ENCODE measurements at places on chromosomes 5 and 9.
A peak's percentile ranks its signal among the peaks of the same experiment; 100 is the strongest.

DNA sequence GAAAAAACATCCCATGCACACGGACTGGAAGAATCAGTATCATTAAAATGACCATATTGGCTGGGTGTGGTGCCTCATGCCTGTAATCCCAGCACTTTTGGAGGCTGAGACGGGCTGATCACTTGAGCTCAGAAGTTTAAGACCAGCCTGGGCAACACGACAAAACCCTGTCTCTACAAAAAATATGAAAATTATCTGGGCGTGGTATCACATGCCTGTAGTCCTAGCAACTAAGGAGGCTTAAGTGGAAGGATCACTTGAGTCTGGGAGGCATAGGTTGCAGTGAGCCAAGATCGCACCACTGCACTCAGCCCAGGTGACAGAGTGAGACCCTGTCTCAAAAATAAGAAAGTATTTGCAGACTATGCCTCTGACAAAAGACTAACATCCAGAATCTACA lies 68.4 kb downstream of the TTC39B start:
- DNase-seq = no peak

DNA sequence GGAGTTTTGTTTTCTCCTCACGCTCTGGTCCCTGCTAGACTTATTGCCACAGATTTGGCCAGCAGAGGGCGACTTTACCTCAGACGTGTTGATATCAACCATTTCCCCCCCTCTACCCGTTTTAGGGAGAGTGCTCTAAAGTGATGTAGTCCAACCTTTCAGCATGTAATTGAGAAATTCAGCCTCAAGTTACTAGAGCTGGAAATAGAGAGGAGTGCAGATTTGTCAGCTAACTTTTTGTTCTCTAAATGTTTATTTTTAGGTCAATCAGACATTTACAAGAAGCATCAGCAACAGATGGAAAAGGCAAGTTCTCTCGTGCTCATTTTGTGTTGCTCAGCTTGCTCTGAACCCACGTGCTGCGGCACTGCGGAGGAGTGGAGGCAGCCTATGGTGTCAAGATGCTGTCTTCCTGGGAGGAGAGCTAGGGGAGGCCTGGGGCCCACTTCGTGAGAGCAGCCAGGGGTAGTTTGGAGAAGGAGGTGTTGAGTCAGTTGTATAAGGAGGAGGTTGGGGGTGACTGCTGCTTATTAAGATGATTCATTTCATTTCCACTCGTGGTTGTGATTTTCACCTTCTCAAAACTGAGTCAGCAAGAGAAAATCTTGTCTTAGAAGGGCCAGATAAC lies 53.6 kb downstream of the GPR107 start:
- DNase-seq = peak; percentile 90

DNA sequence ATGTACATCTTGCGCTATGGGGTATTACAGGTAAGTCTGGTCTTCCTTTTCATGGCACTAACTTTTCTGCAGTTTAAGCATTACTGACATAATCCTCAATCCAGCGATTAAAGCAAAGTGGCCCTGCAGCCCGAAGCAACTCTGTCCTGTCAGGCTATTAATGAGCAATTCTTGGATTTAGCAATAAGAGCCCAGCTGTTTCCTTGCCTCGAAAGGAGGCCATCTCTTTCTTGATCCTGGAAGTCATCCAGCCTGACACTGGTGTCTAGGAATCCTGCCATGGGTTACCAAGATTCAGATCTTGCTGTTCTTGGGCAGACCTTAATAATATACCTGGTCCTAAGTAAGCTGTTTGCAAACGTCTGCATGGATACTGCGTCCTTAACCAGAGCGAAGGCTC lies 102.0 kb downstream of the RFK start:
- no peak for DNase-seq

GRCh38 chr5:27962198-27962597 lies 923.8 kb upstream of the CDH9 start:
- DNase-seq = no peak

DNA sequence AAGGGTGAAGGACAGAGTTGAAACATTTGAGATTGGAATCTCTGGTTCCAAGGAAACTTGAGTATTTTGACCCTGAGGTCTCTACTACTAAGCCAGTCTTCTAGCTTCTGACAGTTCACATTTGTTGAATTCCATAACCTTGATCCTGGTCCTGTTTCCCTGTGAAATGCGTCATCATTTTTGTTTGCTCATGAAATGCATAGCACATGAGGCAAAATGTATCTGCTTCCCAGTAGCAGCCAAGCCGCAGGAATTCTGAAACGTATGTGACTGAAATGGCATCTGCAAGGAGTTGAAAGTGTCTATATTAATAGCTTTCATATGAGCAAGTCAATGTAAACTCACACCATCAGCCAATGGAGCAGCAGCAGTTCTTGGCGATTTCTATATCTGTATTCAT lies 307.9 kb downstream of the CSNK1G3 start:
- no peak for DNase-seq

DNA sequence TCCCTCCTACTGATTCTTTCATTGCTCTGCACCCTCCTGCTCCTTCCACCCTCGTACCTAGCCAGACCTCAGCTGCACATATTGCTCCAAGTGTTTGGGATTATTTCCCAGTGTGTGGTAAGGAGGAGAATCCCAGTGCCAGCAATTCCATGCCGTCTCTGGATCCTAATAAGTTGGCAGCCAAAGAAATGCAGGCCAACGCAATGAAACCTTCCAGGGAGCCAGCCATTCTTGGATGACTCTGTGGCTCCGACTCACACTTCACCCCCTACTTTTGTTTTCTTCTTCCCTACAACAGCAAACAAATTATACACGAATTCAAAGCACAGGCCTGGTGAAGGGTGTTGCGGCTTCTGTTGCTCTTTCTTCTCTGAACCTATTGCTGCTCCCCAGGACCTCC lies 82.5 kb upstream of the SLC1A3 start:
- DNase-seq = no peak

DNA sequence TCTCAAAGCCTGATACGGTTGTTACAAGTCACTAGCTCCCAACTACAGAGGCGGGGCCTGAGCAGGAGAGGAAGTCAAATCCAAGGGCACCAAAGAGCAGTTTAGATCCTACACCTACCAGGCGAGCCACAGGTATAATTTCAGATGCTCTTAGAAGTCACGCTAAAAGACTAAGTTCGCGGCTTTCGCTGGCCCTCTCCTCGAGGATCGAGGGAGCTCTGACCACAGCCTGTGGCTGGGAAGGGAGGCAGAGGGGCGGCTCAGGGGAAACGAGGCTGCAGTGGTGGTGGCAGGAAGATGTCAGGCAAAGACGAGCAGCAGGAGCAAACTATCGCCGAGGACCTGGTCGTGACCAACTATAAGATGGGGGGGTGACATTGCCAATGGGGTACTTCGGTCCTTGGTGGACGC lies 48.6 kb downstream of the SEMA4D start:
- no peak for DNase-seq

DNA sequence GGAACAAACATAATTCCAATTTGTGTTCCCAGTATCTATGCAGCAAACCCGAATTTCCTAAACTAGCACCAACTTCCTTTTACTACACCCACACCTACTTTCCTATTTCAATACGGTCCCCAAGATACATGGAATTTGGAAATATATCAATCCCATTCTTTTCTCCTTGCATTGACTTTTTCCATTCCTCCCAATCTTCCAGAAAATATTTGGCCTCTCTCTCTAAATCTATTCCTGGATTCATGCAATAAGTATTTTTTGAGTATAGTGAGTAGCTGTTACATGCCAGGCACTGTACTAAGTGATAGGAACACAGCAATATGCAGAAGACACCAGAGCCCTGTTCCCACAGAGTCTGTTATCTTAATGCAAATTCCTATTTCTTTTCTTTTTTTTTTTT lies 216.2 kb upstream of the PIK3R1 start:
- no peak for DNase-seq

- DNase-seq = peak; percentile 92
Observed at GRCh38 chr5:175729829-175730277, 72.0 kb downstream of the HRH2 start.

DNA sequence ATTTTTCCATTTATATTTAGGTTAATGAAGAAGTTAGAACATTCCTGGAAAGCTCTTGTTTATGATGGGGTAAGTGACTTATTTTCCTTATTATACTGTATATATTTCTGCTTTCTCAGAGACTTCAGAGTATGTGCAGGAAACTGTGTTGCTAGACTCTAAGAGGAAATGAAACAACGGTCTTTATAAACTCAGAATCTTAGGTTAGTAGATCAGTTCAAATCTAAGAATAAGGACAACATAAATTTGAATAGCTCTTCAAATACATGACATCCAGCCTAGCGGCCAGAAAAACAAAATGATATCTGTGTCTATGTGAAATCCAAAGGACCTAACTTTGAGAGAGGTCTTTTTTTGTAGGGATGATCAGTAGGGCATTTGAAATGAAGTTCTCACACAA lies 94.3 kb downstream of the PRKACG start:
- DNase-seq = no peak

GRCh38 chr9:9061627-9062026 lies 1262.0 kb upstream of the DMAC1 start:
- DNase-seq = no peak

DNA sequence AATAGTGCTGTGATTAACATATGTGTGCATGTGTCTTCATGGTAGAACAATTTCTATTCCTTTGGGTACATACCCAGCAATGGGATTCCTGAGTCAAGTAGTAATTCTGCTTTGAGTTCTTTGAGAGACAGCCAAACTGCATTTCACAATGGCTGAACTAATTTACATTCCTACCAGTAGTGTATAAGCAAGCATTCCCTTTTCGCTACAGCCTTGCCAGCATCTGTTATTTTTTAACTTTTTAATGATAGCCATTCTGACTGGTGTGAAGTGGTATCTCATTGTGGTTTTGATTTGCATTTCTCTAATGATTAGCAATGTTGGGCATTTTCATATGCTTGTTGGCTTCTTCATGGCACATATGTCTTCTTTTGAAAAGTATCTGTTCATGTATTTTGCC lies 308.5 kb downstream of the ARRDC3 start:
- DNase-seq = no peak

- peak; percentile 23 for DNase-seq
Observed at GRCh38 chr5:39072925-39073766, 1.1 kb downstream of the RICTOR start.

DNA sequence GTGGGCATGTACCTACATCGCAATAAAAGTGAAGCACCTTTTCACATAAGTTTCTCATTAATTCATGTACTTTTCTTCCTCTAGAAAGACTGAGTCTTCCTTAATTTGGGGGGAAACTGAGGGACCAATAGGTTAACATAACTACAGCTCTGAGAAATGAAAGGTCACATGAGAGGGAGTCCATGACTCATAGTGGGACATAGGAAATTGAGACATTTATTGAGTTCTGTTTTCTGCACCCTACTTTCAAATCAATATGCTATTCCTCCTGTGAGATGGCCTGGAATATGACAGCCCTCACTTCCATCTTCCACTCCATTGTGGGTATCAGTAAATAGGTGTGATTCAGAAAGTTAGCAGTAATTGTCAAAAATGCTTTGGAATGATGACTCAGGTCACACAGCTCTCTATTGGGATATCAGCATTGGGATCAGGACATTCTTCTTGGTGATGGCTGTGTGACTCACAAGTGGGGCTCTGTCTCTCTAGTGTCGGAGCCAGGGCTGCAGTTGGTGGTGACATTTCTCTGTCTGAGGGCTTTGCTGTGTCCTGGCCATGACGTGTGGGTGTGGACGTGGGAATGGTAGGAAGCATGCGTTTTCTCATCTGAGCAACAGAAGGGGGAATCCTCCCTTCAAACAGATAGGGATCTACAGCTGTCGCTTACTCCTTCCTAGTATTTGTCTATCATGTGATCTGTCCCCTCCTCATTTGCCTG lies 125.0 kb downstream of the TRIO start:
- no peak for DNase-seq

DNA sequence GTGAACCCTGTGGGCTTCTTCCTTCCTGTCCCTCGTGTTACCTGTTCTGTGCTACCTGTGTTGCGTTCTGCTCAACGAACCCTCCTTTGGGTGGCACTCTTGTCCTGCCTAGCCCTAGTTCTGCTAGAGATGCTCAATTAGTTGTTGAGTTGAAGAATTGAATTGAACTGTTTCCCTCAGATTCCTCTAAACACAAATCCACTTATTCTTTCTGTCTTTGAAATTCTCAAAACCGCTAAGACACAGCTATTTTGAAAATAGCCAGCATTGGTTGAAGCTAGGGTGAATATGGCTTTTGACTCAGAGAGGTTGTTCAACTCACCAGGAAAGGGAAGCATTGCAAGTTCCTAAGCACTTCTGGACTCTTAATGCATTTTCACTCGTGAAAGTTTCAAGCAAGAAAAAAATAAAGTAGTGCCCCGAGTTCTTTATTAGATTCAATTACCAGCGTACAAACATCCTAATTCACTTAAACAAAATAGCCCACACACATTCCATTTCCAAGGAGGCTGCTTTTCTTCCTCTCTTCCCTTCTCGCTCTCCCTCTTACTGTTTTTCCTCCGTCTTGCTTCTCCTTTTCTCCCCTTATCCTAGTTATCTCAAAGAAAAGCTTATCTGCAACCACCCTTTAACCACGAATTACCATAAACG lies 642 bp upstream of the ITGA1 start:
- peak; percentile 35 for DNase-seq

DNA sequence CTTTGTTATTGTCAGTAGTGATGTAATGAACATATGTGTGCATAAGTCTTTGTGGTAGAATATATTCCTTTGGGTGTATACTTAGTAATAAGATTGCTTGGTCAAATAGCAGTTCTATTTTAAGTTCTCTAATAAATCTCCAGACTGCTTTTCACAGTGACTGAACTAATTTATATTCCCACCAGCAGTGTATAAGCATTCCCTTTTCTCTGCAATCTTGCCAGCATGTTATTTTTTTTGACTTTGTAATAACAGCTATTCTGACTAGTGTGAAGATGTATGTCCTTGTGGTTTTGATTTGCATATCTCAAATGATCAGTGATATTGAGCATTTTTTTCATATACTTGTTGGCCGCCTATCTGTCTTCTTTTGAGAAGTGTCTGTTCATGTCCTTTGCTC lies 111.5 kb upstream of the CDH12 start:
- DNase-seq = no peak

- DNase-seq = peak; percentile 39
Observed at GRCh38 chr9:38621434-38622287, 1.3 kb upstream of the ANKRD18A start.

- no peak for DNase-seq
Observed at GRCh38 chr9:30120666-30121065, 2263.8 kb upstream of the ACO1 start.

DNA sequence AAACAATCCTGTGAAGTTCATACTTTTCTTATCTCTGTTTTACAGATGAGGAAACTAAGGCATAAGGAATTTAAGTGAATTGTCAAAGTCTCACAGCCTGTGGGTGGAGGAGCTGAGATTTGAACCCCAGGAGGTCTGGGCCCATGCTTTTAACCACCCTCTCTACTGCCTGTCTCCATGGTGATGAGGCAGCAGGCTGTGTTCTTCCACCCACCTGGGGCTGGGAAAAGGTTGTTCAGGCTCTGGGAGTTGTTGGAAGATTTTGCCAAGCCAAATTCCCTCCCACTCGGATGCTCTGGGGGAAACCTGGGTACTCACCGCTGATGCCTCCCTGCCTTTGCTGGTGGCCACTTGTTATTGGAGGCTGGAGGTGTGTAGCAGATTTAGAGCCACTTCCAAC lies 18.3 kb upstream of the SYNPO start:
- DNase-seq = no peak
